Gastroesophageal sphincter (tissue), 4 donors: ENCODE measurements at places on chromosomes 2 and 18.
A peak's percentile ranks its signal among the peaks of the same experiment; 100 is the strongest.

- ATAC-seq, result no peak
Observed at GRCh38 chr2:185625604-185626003, 113.0 kb upstream of the FSIP2 start.

DNA sequence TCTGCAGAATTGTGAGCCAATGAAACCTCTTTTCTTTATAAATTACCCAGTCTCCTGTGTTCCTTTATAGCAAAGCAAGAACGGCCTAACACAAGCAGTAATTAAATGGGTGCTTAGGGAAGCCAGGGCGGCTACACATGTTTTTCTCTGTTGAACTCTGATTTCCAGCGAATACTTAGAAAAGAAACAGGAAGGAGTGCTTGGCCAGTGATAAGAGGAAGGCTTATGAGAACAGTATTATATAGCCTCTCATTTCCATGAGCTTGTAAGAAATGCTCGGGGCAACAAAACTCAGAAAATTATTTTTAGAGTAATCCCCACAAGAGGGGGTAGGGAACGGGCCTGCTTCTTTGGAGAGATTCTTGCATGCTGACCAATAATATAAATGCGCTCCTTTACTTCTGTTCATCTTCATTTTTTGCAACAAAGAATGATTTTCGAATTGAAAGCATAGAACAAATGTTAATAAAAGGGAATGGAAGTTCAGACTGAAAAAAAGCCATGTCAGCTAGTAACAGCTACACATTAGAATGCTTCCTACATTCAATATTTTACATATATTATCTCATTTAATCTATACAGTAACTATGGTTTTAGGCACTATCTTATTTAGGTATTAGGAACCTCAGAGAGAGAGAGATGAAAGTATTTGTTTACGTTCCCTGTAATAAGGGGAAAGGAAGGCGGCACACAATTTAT lies 49.7 kb upstream of the CCDC85A start:
- ATAC-seq, result no peak

GRCh38 chr18:48896326-48896874 lies 54.4 kb downstream of the SMAD7 start:
- no peak for ATAC-seq

- ATAC-seq, result no peak
Observed at GRCh38 chr2:55108456-55109160, 58.4 kb upstream of the RTN4 start.

DNA sequence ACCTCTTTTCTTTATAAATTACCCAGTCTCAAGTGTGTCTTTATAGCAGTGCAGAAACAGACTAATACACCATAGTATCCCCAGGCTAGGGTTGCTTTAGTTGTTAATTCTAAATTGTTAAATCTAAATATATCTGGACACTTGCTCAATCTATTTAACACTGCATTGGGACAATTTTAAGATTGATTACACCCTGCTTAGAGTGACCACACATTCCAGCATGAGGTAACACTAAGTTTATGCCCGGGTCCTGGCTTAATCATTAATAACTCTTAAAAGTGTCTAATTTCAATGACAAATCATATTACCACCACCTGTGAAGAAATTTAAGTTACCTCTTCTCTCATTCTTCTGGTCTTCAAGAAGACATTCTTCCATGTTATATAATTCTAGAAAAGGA lies 131.4 kb downstream of the ZNF385B start:
- no peak for ATAC-seq

GRCh38 chr2:41920812-41921211 lies 127.0 kb upstream of the PKDCC start:
- no peak for ATAC-seq

GRCh38 chr2:109020217-109020637 lies 31.2 kb upstream of the EDAR start:
- no peak for ATAC-seq

- no peak for ATAC-seq
Observed at GRCh38 chr18:68445136-68445535, 269.8 kb downstream of the TMX3 start.

DNA sequence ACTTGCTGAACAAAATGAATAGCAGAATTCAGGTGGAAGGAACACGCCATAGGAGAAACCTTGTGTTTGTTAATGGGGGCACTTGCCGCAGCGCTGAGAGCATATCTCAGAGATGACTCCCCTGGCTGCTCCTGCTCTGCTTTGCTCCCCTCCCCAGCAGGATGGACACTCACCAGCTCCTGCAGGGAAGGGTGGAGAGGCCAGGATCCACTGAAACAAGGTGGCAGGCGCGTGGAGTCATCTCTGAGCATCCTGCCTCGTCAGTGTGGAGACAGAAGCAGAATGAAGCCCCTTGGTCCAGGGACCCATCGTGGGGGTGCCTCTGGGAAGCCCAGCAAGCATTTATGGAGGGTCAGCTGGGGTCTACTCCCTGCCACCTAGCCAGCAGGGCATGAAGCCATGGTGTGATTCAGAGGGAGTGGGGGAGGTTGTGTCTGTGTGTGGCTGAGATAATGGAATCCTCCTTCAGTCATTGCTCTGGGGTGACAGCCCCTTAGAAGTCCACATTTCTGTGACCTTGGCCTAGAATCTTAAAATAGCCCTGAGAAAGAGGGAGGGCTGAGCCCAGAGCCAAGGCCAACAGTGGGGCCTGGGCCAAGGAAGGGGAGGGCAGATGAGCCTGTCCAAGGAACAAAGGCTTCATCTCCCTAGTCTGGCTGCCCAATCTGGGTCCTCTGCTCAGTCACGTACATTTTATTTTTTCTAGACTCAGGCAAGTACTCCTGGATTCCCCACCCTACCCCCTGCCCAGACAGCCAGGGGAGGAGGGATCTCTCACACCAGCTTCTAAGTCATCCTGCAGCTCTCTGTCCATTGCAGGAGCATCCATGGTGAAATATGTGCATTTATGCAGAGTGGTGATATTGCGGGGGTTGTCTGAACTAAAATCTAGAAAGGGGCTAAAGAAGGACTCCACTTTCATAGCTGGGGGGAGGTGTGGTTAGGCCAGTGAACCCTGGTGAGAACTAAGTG lies 215.4 kb downstream of the ZBTB7C start:
- ATAC-seq, result peak; percentile 34

GRCh38 chr2:144946263-144946662 lies 426.3 kb upstream of the ZEB2 start:
- no peak for ATAC-seq

- ATAC-seq, result no peak
Observed at GRCh38 chr2:233598952-233599351, 18.5 kb upstream of the UGT1A8 start.

GRCh38 chr2:192044496-192044895 lies 150.2 kb downstream of the TMEFF2 start:
- ATAC-seq, result no peak

- no peak for ATAC-seq
Observed at GRCh38 chr2:76075126-76075525, 364.4 kb upstream of the GCFC2 start.

GRCh38 chr18:57194070-57194469 lies 47.2 kb downstream of the BOD1L2 start:
- no peak for ATAC-seq

GRCh38 chr2:199433204-199433832 lies 24.4 kb downstream of the SATB2 start:
- no peak for ATAC-seq

DNA sequence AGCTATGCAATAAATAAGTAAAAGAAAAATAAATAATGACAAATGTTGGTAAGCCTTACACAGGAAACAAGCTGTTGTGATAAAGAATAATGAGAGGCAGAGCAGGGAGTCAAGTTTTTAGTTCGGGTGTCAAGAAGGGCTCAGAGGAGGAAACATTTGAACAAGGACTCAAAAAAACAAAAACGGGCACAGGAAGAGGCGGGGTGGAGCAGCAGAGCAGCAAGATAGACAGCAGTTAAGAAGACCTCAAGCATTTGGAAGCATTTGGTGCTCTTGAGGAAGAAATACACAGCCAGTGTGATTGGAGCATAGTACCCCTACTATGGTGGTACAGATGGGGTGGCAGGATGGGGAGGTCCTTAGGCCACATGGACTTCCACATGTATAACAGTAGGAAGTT lies 2.8 kb downstream of the TMEM169 start:
- ATAC-seq, result no peak

- ATAC-seq, result no peak
Observed at GRCh38 chr18:75110846-75111415, 98.0 kb downstream of the PTGR3 start.

DNA sequence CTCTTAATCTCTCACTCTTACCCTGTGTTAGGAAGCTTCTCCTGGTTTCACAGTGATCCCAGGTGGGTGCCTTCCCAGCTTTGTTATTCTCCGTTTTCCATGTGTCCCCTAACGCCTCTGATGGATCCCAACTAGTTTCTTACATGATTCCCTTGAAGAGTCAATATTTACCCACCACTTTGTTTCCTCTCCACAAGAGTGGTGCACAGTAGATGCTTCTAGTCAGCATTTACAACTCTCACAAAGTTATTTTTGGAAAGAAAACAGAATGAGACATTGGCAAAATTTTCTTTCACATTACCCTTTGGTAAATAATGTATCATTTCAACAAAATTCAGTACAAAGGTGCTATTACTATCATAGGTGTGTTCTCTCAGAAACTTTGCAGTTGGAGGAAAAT lies 1611.1 kb upstream of the ZEB2 start:
- ATAC-seq, result no peak

GRCh38 chr2:162242586-162243280 lies 512 bp downstream of the FAP start:
- peak; percentile 40 for ATAC-seq

GRCh38 chr2:212259226-212259625 lies 279.4 kb downstream of the ERBB4 start:
- ATAC-seq, result no peak

- ATAC-seq, result no peak
Observed at GRCh38 chr2:145546091-145546490, 1026.2 kb upstream of the ZEB2 start.

DNA sequence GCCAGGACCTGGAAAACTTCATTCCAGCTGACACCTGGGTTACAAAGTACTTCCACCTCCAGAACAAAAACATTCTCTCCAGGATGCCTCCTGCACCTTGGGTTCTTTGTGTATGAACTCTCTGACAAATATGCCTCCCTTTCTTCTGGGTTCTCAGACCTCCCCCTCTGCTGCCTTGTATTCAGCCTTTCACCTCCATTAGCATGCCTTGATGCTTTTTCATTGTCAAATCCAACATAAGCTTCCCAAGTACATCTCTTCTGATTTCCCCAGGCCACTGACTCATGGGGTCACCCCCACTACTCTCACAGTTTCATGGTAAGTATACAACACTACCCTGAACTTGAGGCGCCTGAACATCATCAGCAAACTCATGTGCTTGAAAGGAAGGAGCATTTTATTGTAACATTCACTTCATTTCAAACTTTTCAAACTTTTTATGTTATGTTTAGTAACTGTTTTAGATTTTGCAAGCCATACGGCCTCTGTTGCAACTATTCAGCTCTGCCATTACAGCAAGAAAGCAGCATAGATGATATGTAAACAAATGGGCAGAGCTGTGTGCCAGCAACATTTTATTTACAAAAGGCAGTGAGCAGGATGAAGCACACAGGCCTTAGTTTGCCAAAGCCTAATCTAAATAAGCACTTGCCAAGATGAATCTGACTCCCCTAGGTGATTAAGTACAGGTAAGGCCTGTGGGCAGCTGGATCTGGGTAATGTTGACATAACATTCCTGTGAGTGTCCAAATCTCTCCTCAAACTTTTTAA lies 32.5 kb upstream of the MRPS9 start:
- ATAC-seq, result no peak

DNA sequence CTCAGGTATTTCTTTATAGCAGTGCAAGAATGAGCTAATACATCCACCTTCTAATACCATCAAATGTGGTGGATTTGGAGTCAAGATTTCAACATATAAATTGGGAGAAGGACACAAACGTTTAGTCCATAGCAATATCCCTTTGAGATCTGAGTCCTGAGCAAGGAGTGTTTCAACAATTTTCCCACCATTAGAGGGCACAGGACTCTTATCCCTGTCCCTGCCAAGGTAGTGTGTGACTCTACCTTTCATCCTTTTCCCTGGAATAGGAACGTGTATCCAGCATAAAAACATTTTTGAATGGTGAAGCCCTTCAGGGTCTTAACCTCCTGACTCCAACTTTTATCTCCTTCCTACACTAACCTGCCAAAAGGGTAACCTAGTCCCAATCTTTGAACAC lies 181.3 kb upstream of the SRD5A2 start:
- no peak for ATAC-seq

DNA sequence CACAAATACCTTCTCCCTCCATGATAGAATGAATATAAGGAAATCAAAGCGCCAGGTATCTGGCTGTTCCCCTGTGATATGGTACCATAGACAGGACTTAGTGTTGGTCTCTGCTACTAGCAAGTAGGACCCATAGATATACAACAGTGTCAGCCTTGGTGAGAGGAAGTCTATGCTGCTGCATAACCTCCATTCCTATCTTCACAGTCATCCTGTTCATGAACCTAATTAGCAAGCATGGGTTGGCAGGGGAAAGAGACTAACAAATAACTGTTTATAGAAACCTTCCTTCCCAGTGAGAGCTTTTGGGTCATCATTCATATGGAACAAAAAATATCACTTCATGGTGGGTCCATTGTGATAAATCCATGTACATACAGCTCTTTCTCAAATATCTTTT lies 188.9 kb upstream of the FAM98A start:
- no peak for ATAC-seq

DNA sequence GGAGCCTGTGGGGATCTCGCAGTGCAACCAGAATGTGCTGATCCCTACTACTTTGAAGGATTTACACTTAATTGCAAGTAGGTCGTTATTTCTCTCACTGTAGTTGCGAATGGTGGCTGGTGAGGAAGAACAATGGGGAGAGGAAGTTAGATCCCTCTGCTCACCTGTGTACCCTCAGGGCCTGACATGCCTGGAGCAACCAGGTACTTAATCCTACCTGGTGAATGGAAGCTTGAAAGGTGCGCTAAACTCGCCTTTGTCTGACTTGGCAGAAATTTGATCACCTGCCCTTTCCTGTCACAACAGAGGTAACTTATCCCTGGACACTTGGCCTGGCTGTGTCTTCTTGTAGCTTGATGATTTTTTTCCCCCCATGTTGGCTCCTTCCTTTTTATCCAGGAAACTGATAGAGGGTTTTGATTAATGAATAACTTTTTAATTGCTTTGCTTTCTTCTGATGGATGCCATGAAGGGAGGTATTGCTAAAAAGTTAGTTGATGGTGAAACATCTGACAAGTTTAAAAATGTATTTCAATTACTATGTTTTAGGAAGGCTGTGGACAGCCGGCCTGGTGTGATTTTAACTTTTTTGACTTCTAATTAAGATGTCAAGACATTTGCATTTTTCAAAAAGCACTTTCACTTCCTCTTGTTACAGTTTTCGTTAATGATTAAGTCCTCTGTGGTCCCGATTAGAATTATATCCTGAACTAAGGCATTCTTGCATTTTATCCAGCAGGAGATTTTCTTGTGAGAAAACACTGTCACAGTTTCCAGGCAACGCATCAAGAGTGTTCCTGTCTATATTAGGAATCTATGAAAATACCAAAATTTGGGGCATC lies 9.2 kb downstream of the SGPP2 start:
- no peak for ATAC-seq

- ATAC-seq, result no peak
Observed at GRCh38 chr2:111623380-111623779, 260.6 kb downstream of the ANAPC1 start.

- no peak for ATAC-seq
Observed at GRCh38 chr18:54119524-54120019, 104.9 kb downstream of the MBD2 start.
